Activated T-cell treated with anti-CD3 and anti-CD28 coated beads for 24 hours (primary cell): ENCODE measurements at places on chromosomes 7 and 10.

DNA sequence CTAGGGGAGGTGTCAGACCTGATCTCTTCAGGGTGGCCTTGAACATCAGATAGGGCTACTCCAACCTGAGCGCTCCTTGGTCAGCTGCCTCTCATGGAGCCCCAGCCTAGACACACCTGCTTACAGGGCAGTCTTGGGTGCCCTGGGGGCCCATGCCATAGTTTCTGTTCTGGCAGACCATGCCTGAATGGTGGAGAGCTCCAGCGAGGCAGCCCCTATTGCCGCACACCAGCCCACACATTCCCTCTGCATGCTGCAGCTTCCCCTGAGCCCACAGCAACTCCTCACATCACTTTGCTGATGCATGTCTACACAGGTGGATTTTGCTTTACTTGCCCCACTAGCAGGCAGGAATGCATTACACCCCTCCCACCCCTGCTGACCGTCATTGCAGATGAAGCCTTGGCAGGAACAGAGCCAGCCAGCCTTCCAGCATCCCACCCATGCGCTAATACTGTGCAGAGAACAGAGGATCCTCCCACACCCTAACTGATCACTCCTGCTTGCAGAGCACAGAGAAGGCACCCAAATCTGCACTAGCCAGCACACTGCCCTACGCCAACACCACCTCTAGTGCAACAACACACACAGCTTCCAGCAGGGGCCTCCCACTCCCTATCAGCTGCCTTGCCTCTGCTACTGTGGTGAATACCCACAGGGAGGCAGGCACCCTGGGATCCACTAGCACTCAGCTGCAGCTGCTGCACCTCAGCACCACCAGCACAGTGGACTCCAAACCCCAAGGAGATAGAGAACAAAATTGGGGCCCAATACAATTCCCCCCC lies 43.0 kb upstream of the GRM3 start:
- no peak for DNase-seq

GRCh38 chr7:140489026-140489359 lies 9.7 kb upstream of the MKRN1 start:
- no peak for DNase-seq

- no peak for DNase-seq
Observed at GRCh38 chr10:50387732-50388073, 136.4 kb upstream of the ASAH2 start.

GRCh38 chr10:18010050-18010449 lies 58.3 kb downstream of the SLC39A12 start:
- no peak for DNase-seq

DNA sequence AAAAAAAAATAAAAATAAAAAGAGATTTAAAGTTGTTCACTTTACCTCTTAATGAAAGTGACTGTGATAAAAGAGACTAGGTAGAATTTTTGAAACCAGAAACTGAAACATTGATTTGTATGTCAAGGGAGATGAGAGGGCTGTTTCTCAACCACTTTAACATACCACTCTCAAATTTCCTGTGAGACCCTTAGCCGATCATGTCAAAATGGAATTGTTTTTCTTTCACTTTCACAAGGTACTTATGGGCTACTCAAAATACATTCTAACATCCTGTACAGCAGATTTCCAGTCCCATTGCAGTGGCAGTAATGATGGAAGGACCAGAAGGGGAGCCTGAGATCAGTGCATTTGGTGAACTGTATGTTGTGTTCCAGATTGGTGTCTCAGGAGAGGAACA lies 261.2 kb downstream of the PPP1R3A start:
- DNase-seq = no peak

- DNase-seq = no peak
Observed at GRCh38 chr10:69497231-69497561, 45.9 kb downstream of the TSPAN15 start.

- DNase-seq = no peak
Observed at GRCh38 chr7:137954614-137955013, 47.3 kb downstream of the CREB3L2 start.

GRCh38 chr7:55308186-55308929 lies 56.8 kb upstream of the LANCL2 start:
- DNase-seq = no peak

GRCh38 chr10:128943111-128943510 lies 523.9 kb upstream of the MGMT start:
- no peak for DNase-seq

- no peak for DNase-seq
Observed at GRCh38 chr7:85010306-85010705, 176.6 kb downstream of the SEMA3D start.

- DNase-seq = no peak
Observed at GRCh38 chr10:110399965-110400933, 95.5 kb upstream of the SMNDC1 start.

DNA sequence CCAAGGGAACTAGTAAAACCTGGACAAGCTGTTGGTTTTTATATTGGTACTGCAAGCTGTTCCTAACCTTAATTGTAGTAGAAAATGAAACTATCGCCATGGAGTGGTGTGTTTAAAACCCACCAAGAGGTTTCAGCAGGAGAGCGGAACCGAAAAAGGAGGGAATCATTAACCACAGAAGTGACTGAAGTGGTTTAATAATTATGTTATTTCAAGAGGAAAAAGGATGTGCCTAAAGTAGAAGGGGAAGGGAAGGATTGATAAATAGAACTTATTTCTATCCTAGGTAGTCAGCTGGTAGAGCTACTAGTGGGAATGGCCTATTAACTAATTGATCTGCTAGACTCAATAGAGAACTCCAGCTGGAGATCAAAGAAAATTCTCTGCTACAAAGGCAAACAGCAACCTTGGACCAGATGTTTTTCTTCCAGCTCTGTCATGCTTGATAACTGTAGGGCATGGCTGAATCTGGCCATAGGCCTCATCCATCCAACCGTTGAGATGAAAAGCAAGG lies 91.8 kb downstream of the BAMBI start:
- DNase-seq = no peak

DNA sequence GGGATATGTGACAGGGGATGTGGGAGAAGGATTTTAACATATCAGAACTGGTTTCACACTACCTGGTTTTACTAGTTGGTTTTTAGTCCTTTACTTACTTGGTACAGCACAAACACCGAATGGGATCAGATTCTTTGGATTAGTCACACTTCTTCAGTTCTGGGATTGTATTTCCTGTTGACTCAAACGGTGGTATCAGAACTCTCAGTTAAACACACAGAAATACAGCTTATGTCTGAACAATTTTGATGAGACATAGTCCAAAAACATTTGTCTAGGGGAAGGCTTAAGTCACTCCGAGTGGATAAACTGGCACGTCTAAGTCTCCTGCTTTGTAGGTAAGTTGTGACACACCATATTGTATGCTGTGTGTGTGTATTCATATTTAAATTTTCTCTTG lies 480.5 kb downstream of the PHTF2 start:
- no peak for DNase-seq

DNA sequence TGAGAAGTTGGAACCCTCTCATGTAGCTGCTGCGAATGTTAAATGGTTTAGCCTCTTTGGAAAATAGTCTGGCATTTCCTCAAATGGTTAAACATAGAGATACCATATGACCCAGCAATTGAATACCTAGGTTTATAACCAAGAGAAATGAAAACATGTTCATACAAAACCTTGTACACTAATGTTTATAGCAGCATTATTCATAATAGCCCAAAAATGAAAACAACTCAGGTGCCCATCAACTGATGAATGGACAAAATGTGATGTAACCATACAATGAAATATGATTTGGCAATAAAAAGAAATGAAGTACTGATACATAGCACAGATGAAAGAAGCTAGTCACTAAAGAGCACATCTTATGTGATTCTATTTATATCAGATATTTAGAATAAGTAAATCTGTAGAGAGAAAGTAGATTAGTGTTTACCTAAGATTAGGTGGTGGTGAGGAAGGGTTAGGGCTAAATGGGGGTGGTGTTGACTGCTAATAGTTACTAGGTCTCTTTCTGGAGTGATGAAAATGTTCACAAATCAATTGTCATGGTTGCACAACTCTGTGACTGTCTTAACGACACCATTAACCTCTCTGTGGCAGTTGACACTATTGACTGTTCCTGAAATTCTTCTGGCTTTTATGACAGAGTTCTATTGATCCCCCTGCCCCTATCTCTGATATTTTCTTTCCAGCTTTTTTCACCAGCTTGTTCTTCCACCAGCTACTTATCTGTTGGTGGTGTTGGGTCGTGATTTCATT lies 35.2 kb downstream of the VCL start:
- no peak for DNase-seq

DNA sequence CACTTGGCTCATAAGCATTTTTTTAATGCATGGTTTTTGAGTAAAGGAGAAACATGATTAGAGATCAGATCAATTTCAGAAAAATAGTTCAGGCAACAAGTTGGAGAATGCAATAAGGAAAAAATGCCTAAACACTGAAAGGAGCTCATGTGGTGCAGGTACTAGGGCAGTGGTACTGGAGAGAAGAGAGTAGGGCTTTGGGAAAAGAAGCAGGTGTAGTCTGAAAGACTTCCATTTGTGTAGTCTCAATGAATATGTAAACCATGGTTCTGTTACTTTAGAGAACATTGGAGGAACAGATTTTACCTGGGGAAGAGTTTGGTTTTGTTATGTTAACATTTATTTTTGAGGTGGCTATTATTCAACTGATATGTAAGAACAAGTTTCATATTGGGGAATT lies 5.5 kb downstream of the GTPBP10 start:
- no peak for DNase-seq

DNA sequence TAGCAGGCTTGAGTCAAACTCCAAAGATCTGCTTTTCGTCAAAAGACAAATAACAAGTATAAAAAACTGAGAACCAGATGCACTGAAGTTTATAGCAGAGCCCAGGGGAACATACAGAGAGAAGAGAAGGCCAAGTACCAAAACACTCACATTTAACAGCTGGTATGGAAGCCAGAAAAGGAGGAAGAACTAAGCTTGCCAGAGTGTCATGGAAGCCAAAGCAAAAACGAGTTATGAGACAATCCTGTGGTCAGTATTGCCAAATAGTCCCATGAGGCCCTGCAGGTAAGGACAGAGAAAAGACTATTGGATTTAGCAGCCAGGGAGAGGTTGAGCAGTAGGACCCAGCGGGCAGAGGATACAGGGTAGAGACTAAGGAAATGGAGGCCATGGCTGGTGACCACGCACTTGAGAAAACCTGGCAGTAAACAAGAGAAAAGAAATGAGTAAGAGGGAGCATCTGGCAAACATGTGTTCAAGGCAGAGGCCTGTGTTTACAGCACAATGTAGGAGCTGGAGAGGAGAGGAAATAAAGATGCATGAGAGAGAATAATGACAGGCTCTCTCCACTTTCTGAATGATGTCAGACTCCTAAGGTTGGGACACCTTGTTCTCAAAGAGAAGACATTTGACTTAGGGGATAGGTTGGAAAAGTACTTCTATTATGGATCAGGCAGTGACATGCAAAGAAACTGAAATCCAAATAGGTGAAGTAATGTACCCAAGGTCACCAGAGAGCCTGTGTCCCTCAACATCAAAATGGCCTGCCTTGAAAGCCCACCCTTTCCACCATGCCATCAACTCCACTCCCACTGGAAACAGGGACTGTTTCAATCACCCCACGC lies 9.1 kb downstream of the CREB3L2 start:
- DNase-seq = no peak

GRCh38 chr7:107850643-107851042 lies 40.3 kb upstream of the DLD start:
- DNase-seq = no peak

DNA sequence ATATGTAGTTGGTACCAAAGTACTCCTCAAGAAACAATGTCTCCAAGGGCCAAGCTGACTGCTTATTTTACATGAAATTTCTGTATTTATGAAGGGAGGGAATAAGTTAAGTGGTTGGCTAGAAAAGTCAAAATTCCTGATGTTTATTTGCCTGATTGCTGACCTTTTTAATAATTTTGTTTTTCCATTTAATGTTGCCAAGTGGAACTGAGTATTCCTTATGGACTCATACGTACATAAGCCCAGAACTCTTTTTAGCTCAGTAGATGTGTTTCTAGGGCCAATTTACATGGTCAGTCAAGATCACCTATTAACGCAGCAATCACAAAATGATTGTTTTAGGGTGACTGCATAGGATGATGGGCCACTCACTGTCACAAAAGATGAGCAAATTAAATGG lies 78.3 kb upstream of the FZD8 start:
- DNase-seq = no peak

GRCh38 chr7:15647309-15647708 lies 39.2 kb downstream of the MEOX2 start:
- DNase-seq = no peak

GRCh38 chr10:133401500-133401899 lies 7.5 kb downstream of the MTG1 start:
- no peak for DNase-seq

DNA sequence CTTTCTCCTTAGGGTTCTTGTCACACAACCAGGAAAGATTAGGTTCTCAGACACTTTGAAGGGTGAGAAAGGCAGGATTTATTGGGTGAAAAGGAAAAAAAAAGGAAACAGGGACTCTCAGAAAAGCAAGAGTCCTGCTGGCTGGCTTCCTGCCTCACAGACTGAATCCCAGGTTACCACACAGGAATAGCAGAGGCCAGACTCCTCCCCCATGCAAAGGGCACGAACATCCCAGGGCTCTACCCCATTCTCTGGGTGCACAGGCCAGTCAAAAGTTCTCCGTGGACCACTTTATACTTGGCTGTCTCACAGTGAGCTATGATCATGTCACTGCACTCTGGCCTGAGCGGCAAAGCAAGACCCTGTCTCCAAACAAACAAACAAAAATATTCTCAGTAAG lies 42.6 kb downstream of the HOXA1 start:
- no peak for DNase-seq

DNA sequence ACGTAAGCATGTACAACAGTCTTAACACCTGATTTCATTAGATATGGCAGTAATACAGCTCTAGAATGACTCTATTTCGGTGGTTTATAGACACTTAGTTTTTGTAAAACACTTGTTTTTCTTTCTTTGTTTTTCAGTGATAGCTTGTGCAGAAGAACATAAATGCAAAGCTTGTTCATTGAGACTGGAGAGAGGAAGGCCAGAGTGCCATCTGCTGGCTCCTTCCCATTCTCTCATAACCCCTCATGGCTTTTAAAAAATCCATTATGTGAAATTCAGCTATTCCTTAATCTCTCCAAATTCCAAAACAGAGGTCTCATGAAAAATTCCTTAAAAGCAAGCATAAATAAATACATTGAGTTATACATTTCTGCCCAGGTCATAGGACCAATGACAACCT lies 76.3 kb downstream of the CACNB2 start:
- DNase-seq = no peak

DNA sequence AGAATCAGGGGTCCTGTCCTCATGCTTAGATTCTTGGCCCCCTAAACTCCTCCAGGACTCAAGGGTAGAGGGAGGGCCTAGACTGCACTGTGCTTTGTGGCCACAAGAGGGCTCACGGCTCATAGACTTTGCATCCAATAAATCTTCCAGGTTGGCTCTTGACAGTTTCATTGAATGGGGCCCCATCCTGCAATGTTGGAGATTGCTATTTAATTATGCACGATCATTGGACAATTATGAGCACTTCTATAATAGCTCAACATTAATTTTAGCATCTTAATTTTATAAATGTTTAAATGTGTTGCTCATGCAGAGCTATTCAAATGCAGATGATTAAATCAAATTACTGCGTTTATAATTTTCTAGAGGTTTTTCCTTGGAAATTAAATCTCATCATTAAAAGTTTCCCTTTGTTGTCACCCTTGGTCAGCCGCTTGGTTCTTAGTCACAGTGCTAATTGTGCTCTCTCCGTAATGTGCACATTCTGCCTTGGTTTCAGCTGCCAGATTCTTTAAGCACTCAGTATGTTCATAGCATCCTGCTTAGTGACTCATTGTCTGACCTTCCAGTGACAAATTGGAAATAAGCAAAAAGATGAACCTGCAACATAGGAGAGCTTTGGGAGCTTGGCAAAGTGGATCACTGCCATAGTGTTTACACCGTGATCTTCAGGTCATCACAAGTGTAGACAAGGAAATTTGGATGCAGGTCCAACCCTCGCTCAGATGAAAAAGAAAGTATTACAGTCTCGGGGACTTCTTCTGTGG lies 33.4 kb upstream of the PLPP4 start:
- no peak for DNase-seq
